Stimulated activated CD8-positive, alpha-beta memory T cell treated with anti-CD3 and anti-CD28 coated beads, Interleukin-15, amount 100 ng/mL, for 48 hours (primary cell): ENCODE measurements at places on chromosomes 5 and 9.

GRCh38 chr9:100591139-100591538, 13.3 kb downstream of the CAVIN4 start:
- no peak for DNase-seq

DNA sequence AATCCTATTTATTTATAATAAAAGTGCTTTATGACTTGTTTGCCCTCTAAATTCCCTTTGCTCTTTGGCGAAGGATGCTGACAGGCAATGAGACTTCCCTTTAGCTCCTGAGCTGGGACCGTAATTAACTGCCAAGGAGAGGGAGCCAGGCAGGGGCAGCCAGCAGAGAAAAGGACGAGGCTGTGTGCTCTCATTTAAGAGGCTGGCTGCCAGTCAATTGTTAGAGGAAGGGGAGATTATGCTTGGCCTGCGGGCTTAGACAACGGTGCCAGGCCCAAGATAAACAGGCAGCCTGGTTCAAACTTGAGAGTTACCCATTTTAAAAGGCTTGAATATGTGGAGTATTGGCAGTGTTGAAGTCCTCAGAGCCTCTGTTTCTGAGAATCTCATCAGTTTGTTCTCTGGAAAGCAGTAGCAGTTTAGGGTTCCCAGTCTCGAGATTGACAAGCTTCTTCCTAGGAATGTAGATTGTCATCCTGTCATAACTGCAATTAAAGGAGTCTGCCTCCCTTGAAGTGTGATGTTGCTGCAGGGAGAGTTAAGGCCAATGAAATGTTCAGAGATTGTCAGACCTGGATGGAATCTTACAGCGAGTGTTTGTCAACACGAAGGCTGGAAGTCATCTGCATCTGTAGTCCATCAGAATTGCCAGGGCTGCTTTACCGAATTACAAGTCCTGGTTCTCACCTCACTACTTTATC, 113.2 kb downstream of the JAKMIP2 start:
- no peak for DNase-seq

DNA sequence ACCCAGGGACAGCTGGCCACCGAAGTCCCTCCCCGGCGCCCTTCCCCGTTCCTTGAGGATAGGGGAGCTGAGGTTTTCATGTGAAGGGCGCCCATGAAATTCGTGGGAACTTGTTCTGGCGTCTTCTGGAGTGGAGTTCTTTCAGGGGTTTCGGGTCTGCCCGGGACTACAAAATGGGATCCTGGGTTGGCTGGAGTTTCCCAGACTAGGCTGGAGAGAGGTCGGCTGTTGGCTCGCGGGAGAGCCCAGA, 3.6 kb upstream of the RGMB start:
- no peak for DNase-seq

GRCh38 chr5:42854795-42855194, 43.1 kb upstream of the SELENOP start:
- no peak for DNase-seq

GRCh38 chr5:100409660-100410151, 125.5 kb upstream of the FAM174A start:
- no peak for DNase-seq

DNA sequence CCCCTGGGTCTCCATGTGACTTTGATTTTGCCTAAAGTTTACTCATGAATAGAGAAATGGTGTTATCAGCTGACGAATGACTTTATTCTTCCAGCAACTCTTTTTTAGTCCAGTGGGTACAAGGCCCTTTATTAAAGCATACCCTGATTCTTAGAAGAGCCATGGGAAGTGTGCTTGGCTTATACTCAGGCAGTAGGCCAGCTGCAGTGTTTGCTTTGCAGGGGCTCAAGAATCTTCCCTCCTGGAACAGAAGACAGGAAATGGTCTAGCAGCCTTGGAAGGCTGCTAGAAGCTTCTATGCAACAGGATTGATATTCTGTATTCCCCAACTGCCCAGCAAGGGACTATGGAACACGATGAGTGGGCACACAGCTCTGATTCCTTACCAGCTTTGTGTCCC, 73.4 kb upstream of the PLPP6 start:
- no peak for DNase-seq
